ENCODE measurements at places on chromosomes 6 and 20. TPM values are rescaled to one million over a fixed set of nuclear protein-coding genes. Genes with fewer than 3 reads are reported as not detected.

DZANK1 gene
- total RNA-seq: 2.8 TPM

KIAA1755 gene
- 0.12 TPM for total RNA-seq

CLPSL1 gene
- not detected for total RNA-seq

HELZ2 gene
- total RNA-seq: 9.5 TPM

SRPK1 gene
- total RNA-seq: 31.0 TPM

HMGCLL1 gene
- 0.18 TPM for total RNA-seq

CLPSL2 gene
- 0.60 TPM for total RNA-seq

FOXS1 gene
- total RNA-seq: 1.6 TPM

PTCHD4 gene
- total RNA-seq: 0.07 TPM

TAAR9 gene
- total RNA-seq: not detected

CST7 gene
- total RNA-seq: not detected

PAX1 gene
- total RNA-seq: not detected

TMEM200A gene
- total RNA-seq: 0.08 TPM

MCCD1 gene
- total RNA-seq: not detected

METTL24 gene
- not detected for total RNA-seq

COL9A3 gene
- 0.36 TPM for total RNA-seq

RBM24 gene
- total RNA-seq: 13.1 TPM

ARMC12 gene
- total RNA-seq: 0.23 TPM

CDH22 gene
- total RNA-seq: 0.07 TPM

Data from A549 treated with DMSO at 1 μM for 4 hours (cell line).